ENCODE measurements at places on chromosomes 13 and 19. TPM values are rescaled to one million over a fixed set of nuclear protein-coding genes. Genes with fewer than 3 reads are reported as not detected.

DNA sequence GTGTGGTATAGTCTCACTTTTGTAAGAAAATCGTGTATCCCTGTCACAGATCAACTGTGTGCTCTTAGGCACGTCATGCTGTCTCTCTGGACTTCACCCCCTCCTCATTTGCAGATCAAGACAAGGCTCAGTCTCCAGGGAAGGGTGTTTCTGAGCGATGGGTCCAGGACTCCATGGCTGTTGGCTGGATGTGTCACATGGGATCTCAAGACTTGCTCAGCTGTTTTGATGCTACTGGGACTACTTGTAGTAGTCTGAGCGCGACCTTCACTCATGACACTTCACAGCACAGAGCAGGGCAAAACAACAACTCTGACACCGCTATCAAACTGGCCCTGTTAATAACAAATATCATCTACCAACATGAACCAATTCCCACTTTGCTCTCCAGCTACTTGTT lies 36.2 kb downstream of the SMAD9 start:
- no peak overlapping the region for H3K4me3 ChIP-seq
- no peaks in the 10 kb centered on the region for H3K27me3 ChIP-seq
- H3K27ac ChIP-seq: no peak overlapping the region
- no peak for DNase-seq
- no peaks in the 10 kb centered on the region for H3K4me1 ChIP-seq
- no peaks in the 10 kb centered on the region for H3K36me3 ChIP-seq

DNA sequence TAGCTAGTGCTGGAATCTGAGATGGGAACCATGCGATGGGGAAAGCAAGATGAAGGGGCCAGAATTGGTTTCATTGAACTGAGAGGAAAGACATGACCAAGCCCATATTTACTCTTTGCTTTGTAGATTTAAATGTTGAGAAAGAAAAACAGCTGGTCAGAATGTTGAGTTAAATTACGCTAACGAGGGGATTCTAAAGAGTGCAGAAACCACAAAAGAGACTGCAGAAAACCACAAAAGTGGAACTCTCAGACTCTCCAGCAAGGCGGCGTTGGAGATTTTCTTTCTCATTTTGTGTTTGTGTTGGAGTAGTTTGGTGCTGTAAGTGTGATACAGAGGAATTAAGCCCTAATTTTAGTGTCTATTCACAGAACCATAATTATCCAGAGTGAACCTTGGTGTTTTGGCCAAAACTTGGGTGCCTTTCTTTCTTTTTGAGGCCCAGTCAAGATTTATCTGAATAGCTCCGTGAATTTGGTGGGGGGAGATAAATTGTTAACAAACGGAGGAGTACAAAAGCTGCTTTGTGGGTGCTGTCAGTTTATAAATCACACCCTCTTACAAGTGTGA lies 26.3 kb downstream of the SAE1 start:
- H3K36me3 ChIP-seq: peaks cover 36% of the 10 kb centered on the region
- DNase-seq: peak; percentile 77
- H3K27ac ChIP-seq: peak overlapping the region; percentile 81

Gene KASH5
- total RNA-seq: not detected

GRCh38 chr19:13262450-13262849 lies 112.2 kb downstream of the IER2 start:
- H3K27ac ChIP-seq: no peak overlapping the region
- no peaks in the 10 kb centered on the region for H3K36me3 ChIP-seq
- H3K4me1 ChIP-seq: peaks cover 16% of the 10 kb centered on the region
- no peak overlapping the region for H3K4me3 ChIP-seq
- peak; percentile 21 for DNase-seq
- peaks cover 7% of the 10 kb centered on the region for H3K27me3 ChIP-seq

- H3K4me1 ChIP-seq: peaks cover 14% of the 10 kb centered on the region
- no peaks in the 10 kb centered on the region for H3K36me3 ChIP-seq
- DNase-seq: no peak
These were observed 26.5 kb downstream of the ELL start for GRCh38 chr19:18495204-18495911.

DNA sequence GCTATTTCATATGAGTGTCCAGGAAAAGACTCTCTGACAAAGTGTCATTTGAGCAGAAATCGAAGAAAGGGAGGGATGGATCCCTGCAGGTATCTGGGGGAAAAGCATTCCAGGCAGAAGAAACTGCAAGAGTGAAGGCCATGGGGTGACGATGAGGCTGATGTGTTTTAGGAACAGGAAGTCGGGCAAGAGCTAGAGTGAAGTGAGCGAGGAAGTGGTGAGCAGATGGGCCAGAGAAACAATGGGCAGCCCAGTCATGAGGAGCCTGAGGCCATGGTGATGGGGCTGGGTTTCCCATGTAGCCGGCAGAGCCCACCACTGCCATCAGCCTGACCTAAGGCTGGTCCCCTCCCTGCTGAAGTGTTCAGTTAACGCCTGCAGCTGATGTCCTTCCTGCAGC lies 150.2 kb downstream of the TNFSF13B start:
- no peak overlapping the region for H3K4me3 ChIP-seq
- no peaks in the 10 kb centered on the region for H3K27me3 ChIP-seq
- H3K27ac ChIP-seq: no peak overlapping the region
- no peak for DNase-seq

Gene ACER1
- total RNA-seq: not detected

DNA sequence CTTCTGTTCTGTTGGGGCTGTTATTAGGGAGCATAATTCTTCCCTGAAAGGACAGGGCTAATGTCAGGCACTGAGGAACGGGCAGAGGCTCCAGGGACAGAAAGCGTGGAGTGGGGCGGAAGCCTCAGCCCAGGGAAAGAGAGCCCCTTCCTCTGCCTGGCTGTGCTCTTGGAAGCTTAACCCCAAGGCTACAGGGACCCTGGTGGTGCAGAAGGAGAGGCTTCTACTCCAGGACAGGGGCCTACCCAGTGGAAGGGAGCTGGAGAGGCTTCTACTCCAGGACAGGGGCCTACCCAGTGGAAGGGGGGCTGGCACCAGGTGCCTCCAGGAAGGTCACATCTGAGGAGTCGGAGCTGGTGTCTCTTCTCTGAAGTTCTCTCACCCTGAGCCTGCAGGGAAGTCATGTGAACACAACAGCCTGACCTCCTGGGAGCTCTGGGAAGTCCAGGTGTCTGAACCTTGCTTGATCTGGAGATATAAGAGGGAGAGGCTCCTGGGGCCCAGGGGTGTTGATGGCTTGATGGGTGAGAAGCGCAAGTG lies 159.5 kb upstream of the SOX1 start:
- H3K36me3 ChIP-seq: no peaks in the 10 kb centered on the region
- no peak for DNase-seq
- H3K27me3 ChIP-seq: no peaks in the 10 kb centered on the region
- no peak overlapping the region for H3K27ac ChIP-seq

GRCh38 chr19:17647071-17648020 lies 40.8 kb downstream of the UNC13A start:
- no peak overlapping the region for H3K4me3 ChIP-seq
- no peak for DNase-seq
- no peaks in the 10 kb centered on the region for H3K27me3 ChIP-seq
- no peaks in the 10 kb centered on the region for H3K36me3 ChIP-seq
- no peaks in the 10 kb centered on the region for H3K4me1 ChIP-seq

Gene KIR2DL1
- not detected for total RNA-seq

Gene ZIC5
- total RNA-seq: 0.17 TPM

DNA sequence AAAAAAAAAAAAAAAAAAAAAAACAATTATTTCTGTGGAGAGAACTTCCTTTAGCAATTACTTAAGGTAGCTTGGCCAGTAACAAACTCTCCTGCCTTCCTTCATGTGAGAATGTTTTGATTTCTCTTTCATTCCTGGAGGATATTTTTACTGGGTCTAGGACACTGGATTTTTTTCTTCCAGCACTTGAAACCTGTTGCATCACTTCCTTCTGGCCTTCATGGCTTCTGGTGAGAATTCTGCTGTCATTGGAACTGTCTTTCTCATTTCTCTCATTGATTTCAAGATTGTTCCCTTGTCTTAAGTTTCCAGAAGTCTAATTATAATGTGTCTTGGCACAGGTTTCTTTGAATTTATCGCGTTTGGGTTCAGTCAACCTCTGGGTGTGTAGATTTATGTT lies 19.3 kb upstream of the RAB20 start:
- no peak overlapping the region for H3K4me3 ChIP-seq
- H3K27me3 ChIP-seq: peaks cover 3% of the 10 kb centered on the region
- H3K36me3 ChIP-seq: no peaks in the 10 kb centered on the region
- no peaks in the 10 kb centered on the region for H3K4me1 ChIP-seq
- DNase-seq: no peak
- no peak overlapping the region for H3K27ac ChIP-seq

- H3K27ac ChIP-seq: no peak overlapping the region
- H3K4me1 ChIP-seq: peaks cover 23% of the 10 kb centered on the region
- no peaks in the 10 kb centered on the region for H3K27me3 ChIP-seq
- H3K36me3 ChIP-seq: peaks cover 39% of the 10 kb centered on the region
These were observed 27.8 kb downstream of the ERCC5 start for GRCh38 chr13:102873653-102874052.

GRCh38 chr19:8552810-8553209 lies 24.4 kb downstream of the MYO1F start:
- DNase-seq: peak; percentile 18
- no peak overlapping the region for H3K27ac ChIP-seq
- H3K4me3 ChIP-seq: no peak overlapping the region
- no peaks in the 10 kb centered on the region for H3K27me3 ChIP-seq

DNA sequence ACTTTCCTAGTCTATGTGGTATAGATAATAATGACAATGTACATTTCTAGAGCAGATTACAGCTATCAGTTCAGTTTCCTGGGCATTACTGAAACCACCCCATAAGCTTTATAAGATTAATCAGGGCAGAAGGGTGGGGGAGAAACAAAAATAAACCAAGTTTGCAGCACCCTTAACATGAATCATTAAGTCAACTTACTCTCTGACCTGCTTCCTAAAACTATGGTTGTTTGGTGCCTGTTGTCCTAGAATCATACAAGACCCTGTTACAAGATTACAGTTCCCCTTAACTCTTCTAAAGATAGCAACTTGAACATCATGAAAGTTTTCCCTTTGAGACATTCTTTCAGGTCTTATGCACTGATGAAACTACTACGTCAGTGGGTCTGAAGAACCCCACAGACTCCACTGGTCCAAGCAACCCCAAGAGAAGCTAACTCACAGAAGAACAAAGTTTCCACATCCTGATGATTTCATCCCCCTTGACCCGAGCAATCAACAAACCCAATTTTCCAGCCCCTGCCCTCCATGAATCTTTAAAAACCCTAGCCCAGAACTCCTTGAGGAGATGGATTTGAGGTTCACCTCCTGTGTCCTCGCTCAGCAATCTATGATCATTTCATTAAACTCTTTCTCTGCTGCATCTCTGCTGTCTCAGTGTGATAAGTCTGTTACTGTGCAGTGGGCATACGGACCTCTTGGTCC lies 336.5 kb downstream of the FOXO1 start:
- H3K4me1 ChIP-seq: peaks cover 6% of the 10 kb centered on the region
- DNase-seq: peak; percentile 58
- no peaks in the 10 kb centered on the region for H3K36me3 ChIP-seq
- no peak overlapping the region for H3K27ac ChIP-seq

Gene DCLK1
- total RNA-seq: 4.9 TPM

Gene ZNF763
- total RNA-seq: not detected

Gene C19orf33
- 4.9 TPM for total RNA-seq

Gene RNF17
- not detected for total RNA-seq

Gene FCAR
- total RNA-seq: not detected

GRCh38 chr19:54201172-54201701 lies 579 bp downstream of the RPS9 start:
- no peaks in the 10 kb centered on the region for H3K27me3 ChIP-seq
- H3K4me1 ChIP-seq: peaks cover 34% of the 10 kb centered on the region
- DNase-seq: no peak
- H3K27ac ChIP-seq: peak overlapping the region; percentile 97

GRCh38 chr13:31904941-31905824 lies 126.4 kb upstream of the FRY start:
- H3K4me1 ChIP-seq: no peaks in the 10 kb centered on the region
- no peak overlapping the region for H3K27ac ChIP-seq
- H3K4me3 ChIP-seq: no peak overlapping the region
- H3K27me3 ChIP-seq: peaks cover 2% of the 10 kb centered on the region
- no peaks in the 10 kb centered on the region for H3K36me3 ChIP-seq
- no peak for DNase-seq

Gene RFPL4A
- total RNA-seq: not detected

Gene C13orf46
- 3.0 TPM for total RNA-seq

Gene SULT2B1
- 0.31 TPM for total RNA-seq

DNA sequence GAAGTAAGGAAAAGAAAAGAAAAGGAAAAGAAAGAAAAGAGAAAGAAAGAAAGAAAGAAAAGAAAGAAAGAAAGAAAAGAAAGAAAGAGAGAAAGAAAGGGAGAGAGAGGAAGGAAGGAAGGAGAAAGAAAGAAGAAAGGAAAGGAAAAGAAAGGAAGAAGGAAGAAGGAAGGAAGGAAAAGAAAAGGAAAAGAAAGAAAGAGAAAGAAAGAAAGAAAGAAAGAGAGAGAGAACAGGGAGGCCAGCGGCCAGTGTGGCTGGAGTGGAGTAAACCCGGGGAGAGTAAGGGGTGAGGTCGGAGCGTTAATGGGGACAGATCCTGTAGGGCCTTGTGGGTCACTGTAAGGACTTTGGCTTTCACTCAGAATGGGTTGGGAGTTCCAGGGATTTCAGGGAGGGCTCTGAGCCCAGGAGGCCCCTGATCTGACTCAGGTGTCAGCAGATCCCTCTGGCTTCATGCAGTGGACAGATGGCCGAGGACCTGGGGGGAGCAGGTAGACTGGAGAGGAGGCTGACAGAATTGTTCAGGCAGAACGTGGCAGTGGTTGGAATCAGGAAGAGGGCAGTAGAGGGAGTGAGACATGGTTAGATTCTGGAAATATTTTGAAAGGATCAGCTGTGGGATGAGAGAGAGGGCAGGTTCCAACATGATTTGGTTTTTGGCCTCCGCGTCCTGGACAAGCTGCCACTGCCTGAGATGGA lies 19.8 kb upstream of the FXYD3 start:
- no peaks in the 10 kb centered on the region for H3K36me3 ChIP-seq
- no peak overlapping the region for H3K4me3 ChIP-seq
- no peak overlapping the region for H3K27ac ChIP-seq
- no peak for DNase-seq
- H3K27me3 ChIP-seq: no peaks in the 10 kb centered on the region
- peaks cover 2% of the 10 kb centered on the region for H3K4me1 ChIP-seq

Gene TYROBP
- not detected for total RNA-seq

DNA sequence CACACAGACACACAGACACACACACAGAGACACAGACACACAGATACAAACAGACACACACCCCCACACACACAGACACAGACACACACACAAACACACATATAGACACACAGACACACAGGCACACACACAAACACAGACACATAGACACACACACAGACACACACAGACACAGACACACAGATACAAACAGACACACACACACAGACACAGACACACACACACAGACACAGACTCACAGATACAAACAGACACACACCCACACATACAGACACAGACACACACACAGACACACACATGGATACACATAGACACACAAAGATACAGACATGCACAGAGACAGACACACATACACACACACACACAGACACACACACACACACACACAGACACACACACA lies 174.5 kb downstream of the URI1 start:
- no peaks in the 10 kb centered on the region for H3K36me3 ChIP-seq
- H3K4me1 ChIP-seq: no peaks in the 10 kb centered on the region
- no peak overlapping the region for H3K27ac ChIP-seq
- no peak for DNase-seq

- no peak for DNase-seq
- peaks cover 6% of the 10 kb centered on the region for H3K4me1 ChIP-seq
- no peak within 1 kb of the TSS for H3K4me3 ChIP-seq
- H3K27ac ChIP-seq: no peak within 1 kb of the TSS
These were observed at the start of gene CD37 for GRCh38 chr19:49335071-49335783. CD37 (plus strand) TSS chr19:49335406; CDS start chr19:49335541, 135 bp downstream.

Gene NXNL1
- not detected for total RNA-seq
